ENCODE measurements at places on chromosomes 7 and 10.

- H3K36me3 ChIP-seq = no peaks in the 10 kb centered on the region
- peaks cover 96% of the 10 kb centered on the region for H3K27me3 ChIP-seq
- no peak for DNase-seq
- no peak overlapping the region for H3K4me3 ChIP-seq
- peaks cover 13% of the 10 kb centered on the region for H3K4me1 ChIP-seq
Measured at GRCh38 chr7:107659666-107660065, 962 bp upstream of the SLC26A4 start.

DNA sequence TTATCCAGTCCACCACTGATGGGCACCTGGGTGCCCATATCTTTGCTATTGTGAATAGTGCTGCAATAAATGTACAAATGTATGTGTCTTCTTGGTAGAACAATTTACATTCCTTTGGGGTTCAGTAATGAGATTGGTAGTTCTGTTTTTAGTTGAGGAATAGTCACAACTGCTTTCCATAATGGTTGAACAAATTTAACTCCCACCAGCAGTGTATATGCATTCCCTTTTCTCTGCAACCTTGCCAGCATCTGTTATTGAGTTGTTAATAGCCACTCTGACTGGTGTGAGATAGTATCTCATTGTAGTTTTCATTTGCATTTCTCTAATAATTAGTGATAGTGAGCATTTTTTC lies 27.8 kb downstream of the COA1 start:
- no peak overlapping the region for H3K27ac ChIP-seq
- H3K27me3 ChIP-seq = no peaks in the 10 kb centered on the region
- H3K4me1 ChIP-seq = no peaks in the 10 kb centered on the region
- no peak for DNase-seq

DNA sequence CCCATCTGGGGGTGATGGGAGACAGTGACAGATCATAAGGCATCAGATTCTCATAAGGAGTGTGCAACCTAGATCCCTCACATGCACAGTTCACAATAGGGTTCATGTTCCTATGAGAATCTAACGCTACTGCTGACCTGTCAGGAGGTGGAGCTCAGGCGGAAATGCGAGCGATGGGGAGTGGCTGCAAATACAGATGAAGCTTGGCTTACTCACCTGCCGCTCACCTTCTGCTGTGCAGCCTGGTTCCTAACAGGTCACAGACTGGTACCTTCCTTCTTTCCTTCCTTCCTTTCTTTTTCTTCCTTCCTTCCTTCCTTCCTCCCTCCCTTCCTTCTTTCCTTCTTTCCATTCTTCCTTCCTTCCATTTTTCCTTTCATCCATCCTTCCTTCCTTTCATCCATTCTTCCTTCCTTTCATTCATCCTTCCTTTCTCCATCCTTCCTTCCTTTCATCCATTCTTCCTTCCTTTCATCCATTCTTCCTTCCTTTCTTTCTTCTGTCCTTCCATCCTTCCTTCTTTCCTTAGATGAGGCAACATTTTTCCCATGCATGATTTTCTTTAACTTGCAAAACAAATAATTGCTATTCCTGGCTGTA lies 370.0 kb upstream of the AUTS2 start:
- H3K4me1 ChIP-seq = peaks cover 12% of the 10 kb centered on the region
- no peak overlapping the region for H3K4me3 ChIP-seq
- H3K27ac ChIP-seq = no peak overlapping the region
- peaks cover 90% of the 10 kb centered on the region for H3K27me3 ChIP-seq

DNA sequence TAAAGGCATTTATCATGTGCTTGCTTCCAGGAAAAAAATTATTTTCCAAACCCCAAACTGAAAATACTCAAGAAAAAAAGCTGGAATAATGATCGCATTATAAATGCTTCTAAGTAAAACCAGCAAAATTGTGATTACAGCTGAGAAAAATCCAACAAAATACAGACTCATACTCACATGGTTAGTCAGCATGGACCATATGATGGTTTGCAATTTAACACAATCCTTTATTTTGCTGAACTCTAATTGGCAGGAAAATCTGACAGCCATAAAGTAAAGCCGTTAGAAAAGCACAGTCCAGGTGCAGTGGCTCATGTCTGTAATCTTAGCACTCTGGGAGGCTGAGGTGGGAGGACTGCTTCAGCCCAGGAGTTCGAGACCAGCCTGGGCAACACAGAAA lies 59.6 kb downstream of the BRI3 start:
- no peak overlapping the region for H3K4me3 ChIP-seq
- no peak for DNase-seq
- H3K4me1 ChIP-seq = no peaks in the 10 kb centered on the region

- H3K36me3 ChIP-seq = no peaks in the 10 kb centered on the region
- H3K4me3 ChIP-seq = no peak overlapping the region
- DNase-seq = no peak
Measured at GRCh38 chr7:76310102-76310957, 7.9 kb downstream of the HSPB1 start.

DNA sequence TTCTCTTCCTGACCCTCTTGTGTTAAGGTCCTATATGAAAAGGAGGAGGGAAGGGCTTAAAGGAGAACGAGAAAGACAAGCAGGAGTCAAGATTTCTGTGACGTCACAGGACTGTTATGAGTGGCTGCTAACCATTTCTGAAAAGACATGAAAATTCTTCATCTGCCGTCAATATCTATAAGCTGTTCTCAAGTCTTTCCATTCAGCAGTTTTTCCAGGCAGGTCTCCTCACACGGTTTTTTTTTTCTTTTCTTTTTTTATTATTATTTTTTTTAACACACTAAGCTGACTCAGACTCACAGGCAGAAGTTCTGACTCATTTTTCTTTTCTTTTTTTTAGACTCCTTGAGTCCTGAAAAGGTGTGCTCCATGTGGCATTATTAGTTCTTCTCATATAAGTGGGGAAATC lies 72.0 kb downstream of the DGKI start:
- H3K4me3 ChIP-seq = no peak overlapping the region
- no peak for DNase-seq
- no peaks in the 10 kb centered on the region for H3K36me3 ChIP-seq
- no peak overlapping the region for H3K27ac ChIP-seq

GRCh38 chr7:68484731-68485130 lies 1113.5 kb upstream of the AUTS2 start:
- peaks cover 4% of the 10 kb centered on the region for H3K4me1 ChIP-seq
- no peaks in the 10 kb centered on the region for H3K36me3 ChIP-seq
- DNase-seq = no peak
- no peaks in the 10 kb centered on the region for H3K27me3 ChIP-seq
- H3K27ac ChIP-seq = no peak overlapping the region

- DNase-seq = no peak
- H3K4me3 ChIP-seq = no peak overlapping the region
- H3K27ac ChIP-seq = no peak overlapping the region
Measured at GRCh38 chr10:57867241-57867640, 400.5 kb downstream of the IPMK start.

DNA sequence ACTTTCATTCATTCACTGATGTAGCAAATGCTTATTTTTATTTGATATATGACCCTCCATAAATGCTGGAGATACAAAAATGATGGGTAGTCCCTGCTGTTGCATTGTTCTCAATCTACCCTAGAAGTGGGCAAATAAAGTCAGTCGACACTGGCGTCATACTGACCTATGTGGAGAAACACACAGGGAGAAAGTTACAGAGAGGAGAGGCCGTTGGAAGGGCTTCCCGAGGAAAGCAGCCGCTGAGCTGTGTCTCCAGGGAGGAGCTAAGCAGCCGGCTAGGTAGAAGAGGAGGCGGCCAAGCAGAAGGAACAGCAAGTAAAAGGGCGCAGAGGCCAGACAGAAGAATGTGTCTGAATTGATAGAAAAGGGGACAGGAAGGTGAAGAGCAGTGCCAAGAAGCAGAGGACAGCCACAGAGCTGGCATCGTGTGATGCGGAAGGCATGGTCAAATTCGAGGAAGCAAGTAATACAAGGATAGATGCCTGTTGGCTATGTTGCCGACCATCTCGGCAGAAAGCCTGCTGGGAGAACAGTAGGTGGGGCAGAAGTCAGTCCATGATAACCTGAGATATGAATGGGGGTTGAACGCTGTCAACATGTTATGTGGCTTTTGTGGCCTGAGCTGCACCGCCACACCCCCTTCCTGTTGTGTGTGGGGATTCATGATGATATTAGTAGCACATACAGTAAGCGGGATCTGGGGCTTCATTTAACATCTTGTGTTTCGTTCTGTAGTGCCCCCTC lies 25.9 kb downstream of the ST8SIA6 start:
- no peaks in the 10 kb centered on the region for H3K27me3 ChIP-seq
- no peak overlapping the region for H3K27ac ChIP-seq
- DNase-seq = peak; percentile 42
- H3K4me3 ChIP-seq = no peak overlapping the region

DNA sequence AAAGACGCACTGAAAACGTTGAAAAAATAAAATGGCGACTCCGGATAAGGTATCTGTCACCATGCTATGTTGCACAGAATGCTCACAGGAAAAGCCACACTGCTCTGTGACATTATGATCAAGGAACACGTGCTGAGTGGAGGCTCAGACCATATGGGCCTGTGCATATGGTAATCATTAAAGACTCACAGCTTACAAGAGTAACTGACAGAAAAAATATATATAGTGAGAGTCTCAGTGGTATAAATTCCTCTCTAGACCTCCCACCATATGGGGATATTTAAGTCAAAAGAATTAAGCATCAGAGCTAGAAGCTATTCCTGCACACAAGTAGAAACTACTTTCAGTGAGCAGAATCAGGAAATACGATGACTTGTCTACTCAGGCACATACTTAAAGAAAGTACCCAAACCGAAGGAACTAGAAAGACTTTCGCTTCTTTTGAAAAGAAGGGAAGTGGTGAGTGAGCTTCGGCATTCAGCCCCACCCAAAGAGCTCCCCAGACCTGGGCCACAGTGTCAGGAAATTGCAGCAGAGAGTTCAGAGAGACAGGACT lies 65.1 kb upstream of the MPP7 start:
- no peak for DNase-seq
- no peaks in the 10 kb centered on the region for H3K27me3 ChIP-seq
- H3K27ac ChIP-seq = no peak overlapping the region
- H3K36me3 ChIP-seq = no peaks in the 10 kb centered on the region
- no peak overlapping the region for H3K4me3 ChIP-seq
- peaks cover 4% of the 10 kb centered on the region for H3K4me1 ChIP-seq

DNA sequence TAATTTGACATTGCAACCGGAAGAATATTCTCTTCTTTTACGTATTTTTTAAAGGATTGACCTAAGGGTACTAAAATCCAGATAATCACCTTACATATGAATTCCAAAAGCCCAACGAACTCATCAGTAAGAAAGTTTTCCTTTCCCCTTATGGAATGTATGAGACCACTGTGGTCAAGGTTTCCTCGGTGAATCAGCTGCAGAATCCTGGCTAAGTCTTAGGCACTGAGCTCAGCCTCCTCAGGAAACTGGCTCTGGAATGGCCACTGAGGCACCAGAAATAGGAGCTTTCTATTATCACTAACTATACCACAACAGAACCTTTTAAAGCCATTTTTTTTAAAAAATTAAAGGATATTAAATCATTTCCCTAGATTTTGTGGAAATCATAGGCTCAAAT lies 21.0 kb downstream of the SVIL start:
- H3K27ac ChIP-seq = no peak overlapping the region
- DNase-seq = no peak
- no peaks in the 10 kb centered on the region for H3K36me3 ChIP-seq
- H3K4me3 ChIP-seq = no peak overlapping the region
- peaks cover 23% of the 10 kb centered on the region for H3K4me1 ChIP-seq
- H3K27me3 ChIP-seq = no peaks in the 10 kb centered on the region

DNA sequence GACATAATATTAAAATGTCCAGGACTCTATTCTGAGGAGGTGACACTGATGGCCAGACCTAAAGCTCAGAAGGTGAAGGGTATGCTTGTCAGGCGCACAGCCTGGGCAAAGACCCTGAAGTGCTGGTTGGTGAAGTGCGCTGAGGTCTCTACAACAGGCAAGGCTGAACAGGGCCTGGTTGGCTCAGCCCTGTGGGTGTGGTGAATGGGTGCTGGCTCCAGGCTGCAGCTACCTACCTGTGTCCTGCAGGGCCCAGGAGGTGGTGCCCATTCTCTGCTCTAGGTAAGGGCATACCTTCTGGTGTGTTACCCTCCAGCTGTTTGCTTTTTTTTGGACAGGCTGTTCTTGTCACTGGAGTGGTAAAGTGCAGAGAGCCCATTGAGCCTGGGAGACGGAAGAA lies 85.1 kb downstream of the RAMP3 start:
- H3K27me3 ChIP-seq = peaks cover 17% of the 10 kb centered on the region
- H3K4me1 ChIP-seq = no peaks in the 10 kb centered on the region
- H3K27ac ChIP-seq = no peak overlapping the region
- DNase-seq = no peak
- H3K4me3 ChIP-seq = no peak overlapping the region

DNA sequence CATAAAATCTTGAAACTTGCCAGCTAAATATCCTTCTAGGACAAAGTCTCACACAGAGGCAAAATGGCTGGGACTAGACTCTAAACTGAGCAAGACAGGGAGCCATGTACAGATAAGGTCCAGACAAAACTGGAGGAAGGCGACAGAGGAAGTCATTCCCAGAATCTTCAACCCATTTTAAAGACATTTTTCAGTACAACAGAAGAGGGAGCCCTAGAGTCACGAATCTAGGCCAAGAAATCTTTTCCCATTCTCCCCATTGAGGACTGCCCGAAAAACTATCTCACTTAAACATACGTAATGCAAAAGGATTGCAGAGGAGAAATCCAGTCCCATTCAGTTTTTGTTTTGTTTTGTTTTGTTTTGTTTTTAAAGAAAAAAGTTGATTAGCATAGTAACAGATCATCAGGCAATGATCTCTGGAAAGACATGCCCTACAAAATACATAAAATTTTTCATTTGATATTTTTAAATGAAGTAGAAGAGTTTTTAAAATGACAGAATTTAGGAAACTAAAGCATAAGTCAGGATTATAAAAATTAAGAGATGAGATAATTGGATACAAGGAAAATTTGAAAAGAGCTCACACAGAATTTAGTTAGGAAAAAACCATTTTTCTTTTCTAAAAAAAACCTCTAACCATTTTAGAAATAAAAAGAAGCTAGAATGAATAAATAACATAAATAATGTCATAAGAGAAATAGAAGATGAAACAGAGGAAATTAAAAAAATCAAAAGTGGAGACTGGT lies 16.9 kb upstream of the PRF1 start:
- H3K4me1 ChIP-seq = peaks cover 4% of the 10 kb centered on the region
- no peak overlapping the region for H3K27ac ChIP-seq
- no peaks in the 10 kb centered on the region for H3K27me3 ChIP-seq

DNA sequence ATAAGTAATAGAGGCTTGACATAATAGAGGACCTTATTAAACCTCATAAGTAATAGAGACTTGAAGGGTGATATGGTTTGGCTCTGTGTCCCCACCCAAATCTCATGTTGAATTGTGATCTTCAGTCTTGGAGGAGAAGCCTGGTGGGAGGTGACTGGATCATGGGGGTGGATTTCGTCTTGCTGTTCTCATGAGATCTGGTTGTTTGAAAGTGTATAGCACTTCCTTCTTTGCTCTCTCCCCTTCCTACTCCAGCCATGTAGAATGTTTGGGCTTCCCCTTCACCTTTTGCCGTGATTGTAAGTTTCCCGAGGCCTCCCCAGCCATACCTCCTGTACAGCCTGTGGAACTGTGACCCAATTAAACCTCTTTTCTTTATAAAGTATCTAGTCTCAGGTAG lies 8.6 kb downstream of the KIFBP start:
- DNase-seq = no peak
- H3K4me3 ChIP-seq = no peak overlapping the region
- H3K36me3 ChIP-seq = no peaks in the 10 kb centered on the region

GRCh38 chr10:79282388-79282787 lies 64.9 kb upstream of the PPIF start:
- H3K27ac ChIP-seq = no peak overlapping the region
- H3K27me3 ChIP-seq = no peaks in the 10 kb centered on the region
- peaks cover 4% of the 10 kb centered on the region for H3K4me1 ChIP-seq
- no peak overlapping the region for H3K4me3 ChIP-seq
- no peaks in the 10 kb centered on the region for H3K36me3 ChIP-seq
